D341Med (cell line): ENCODE measurements at places on chromosomes 13 and 19.

GRCh38 chr19:16506961-16507360 is 10.8 kb downstream of the C19orf44 start:
- no peak for DNase-seq

GRCh38 chr13:100490692-100491091 is 97.9 kb downstream of the GGACT start:
- DNase-seq = no peak

DNA sequence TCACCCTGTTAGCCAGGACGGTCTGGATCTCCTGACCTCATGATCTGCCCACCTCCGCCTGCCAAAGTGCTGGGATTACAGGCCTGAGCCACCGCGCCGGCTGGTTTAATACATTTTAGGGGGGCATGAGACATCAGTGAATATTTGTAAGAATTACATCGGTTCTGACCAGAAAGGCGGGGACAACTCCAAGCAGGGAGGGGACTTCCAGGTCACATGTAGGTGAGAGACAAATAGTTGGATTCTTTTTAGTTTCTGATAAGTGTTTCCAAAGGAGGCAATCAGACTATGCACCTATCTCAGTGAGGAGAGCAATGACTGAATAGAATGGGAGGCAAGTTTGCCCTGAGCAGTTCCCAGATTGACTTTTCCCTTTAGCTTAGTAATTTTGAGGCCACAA is 3.7 kb upstream of the ZNF552 start:
- no peak for DNase-seq

GRCh38 chr13:110421696-110422385 is 114.8 kb downstream of the COL4A2 start:
- DNase-seq = no peak

- no peak for DNase-seq
Observed at GRCh38 chr19:7600721-7601120, 5.1 kb downstream of the CAMSAP3 start.

DNA sequence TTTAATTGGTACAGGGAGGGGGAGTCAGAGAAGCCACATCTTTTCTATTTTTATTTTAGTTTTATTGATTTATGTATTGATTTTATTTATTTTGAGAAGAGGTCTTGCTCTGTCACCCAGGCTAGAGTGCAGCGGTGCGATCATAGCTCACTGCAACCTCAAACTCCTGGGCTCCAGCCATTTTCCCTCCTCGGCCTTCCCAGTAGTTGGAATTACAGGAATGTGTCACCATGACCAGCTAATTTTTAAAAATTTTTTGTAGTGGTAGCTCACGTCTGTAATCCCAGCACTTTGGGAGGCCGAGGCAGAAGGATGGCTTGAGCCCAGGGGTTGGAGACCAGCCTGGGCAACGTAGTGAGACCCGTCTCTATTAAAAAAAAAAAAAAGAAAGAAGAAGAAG is 4.1 kb downstream of the IL27RA start:
- no peak for DNase-seq

DNA sequence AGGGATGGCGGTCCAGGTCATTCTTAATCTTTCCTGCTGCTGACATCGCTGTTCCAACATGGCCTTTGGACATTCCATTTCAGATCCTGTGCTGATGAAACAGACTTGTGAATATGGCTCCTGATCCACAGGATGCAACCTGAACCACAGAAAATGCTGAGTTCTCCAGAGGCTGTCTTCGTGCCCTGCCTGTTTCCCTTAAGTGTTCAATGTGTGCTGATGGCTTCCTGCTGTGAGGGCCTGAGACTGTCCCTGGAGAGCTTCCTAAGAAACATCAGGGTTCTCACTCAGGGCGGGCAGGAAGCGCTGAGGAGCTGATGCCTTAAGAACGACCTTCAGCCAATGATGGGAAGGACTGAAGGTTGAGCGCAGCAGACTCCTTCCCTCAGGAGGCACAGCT is 909.4 kb downstream of the UQCRFS1 start:
- no peak for DNase-seq

DNA sequence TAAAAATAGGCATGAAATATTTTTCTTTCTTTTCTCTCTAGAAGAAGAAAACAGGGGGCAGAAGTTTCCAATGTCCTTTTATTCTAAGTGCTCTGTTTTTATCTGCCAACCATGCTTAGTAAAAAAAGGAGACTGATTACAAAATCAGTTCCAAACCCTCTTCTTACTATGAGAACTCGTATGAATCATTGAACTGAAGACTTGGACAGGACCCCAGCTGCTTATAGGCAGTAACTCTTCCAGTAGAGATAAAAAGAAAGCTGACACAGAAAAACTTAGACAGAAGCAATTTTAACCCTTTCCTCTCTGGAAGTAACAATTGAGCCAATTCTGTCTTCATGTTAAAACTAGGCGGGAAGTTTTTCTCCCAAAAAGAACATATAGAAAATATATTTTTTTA is 24.5 kb upstream of the FREM2 start:
- no peak for DNase-seq

GRCh38 chr19:9342610-9343304 is 18.8 kb downstream of the ZNF559 start:
- no peak for DNase-seq
